ENCODE measurements at places on chromosomes 5 and 9.

DNA sequence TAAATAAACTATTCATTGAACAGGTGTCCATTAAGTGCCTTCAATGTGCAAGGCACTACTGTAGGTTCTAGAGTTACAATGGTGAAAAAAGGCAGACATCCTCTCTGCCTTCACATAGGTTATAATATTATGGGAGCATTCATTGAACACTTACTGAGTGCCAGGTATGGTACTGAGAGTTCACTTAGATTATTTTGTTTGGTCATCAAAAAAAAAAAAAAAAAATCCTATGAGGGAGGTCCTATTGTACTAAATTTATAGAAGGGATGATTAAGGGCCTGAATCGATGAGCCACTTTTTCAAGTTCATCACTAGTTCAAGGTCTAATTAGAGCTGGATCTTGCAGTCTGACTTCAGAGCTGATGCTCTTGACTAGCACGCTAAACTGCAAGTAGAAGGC is 22.8 kb upstream of the PANK3 start:
- DNase-seq, result no peak

DNA sequence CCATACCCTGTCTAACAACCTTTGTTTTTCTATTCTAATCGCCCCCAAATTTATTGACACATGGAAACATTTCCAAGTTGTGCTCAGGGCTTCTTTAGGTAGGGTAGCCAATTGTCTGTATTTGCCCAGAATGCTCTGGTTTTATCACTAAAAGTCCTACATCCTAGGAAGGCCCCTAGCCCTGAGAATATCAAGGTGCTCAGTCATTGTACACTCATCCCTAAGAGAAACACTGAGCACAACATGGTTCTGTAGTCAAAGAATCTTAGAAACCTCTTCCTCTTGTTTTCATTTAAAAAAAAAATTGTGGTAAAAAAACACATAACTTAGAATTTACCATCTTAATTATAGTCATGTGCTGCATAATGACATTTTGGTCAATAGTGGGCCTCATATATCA is 69.0 kb upstream of the BASP1 start:
- DNase-seq, result peak; percentile 56

GRCh38 chr5:32254881-32255539 is 57.7 kb downstream of the MTMR12 start:
- DNase-seq, result peak; percentile 29

DNA sequence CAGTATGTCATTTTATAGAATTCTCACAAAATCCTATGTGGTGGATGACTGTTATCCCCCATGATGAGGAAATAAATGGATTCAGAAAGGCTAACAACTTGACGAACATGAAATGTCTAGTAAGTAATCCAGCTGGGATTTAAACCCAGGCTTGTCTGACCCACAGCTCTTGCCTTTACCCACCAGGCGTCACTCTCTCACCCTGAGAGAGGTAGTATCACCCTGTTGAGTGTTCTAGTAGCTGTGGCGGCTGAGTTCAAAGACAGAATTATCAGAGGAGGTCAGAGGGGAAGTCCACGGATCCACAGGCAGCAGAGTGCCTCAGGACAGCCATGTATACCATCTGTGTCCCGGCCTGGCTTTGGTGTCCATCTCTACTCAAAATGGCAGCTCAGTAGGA is 113.8 kb downstream of the ZNF462 start:
- no peak for DNase-seq

DNA sequence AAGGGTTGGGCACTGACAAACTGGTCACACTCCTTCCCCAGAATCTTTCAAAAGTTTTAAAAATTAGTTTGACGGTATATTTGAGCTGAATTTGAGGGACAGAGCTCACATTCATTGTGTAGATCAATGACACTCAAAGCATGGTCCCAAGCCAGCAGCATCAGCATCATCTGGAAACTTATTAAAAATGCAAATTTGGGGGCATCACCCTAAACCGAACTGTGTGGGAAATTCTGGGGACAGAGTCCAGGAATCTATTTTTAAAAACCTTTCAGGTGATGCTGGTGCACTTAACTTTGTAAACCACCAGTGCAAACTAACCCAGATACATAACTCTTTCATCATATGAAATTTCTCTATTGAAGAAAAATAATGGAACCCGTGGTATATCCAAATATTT is 58.1 kb upstream of the MTAP start:
- DNase-seq, result no peak

DNA sequence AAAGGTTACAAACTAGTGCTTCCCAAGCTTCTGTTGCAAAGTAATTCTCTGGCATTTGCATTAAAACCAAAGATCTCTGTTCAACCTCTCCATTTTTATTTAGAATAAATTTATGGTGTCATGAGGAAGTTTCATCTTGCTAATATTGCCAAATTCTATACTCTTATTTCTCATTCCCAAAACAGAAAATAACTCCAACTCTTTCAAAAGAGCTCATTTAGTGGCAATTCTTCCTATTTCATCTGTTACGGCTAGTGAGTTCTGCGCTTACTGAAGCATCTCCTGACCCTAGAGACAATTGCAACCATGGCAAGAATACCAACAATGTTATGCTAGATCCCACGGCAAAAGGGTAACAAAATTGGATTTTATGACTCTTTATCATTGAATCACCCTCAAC is 97.0 kb downstream of the HINT1 start:
- no peak for DNase-seq

DNA sequence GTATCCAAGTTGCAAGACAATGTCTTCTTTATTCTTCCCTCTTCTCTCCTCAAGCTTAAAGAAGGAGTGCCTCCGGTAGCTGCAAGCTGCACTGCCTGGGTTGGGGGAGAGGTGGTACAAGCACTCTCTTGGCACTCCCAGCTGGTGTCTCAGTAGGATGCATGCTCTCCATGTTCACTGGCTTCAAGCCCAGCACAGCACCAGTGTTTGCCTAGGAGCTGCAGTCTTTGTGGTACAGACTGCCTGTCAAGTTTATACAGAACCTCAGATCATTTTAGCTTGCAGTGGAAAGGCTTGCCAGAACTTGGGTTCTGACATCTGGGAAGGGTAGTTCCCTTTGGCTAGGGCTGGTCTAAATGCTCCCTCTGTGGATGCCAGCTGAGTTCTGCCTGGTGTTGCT is 505.6 kb downstream of the MAN2A1 start:
- DNase-seq, result no peak

- no peak for DNase-seq
Observed at GRCh38 chr5:71862507-71863060, 143.5 kb downstream of the CARTPT start.

GRCh38 chr5:41243558-41243957 is 30.2 kb upstream of the C6 start:
- no peak for DNase-seq

GRCh38 chr5:135154197-135154596 is 120.2 kb upstream of the PITX1 start:
- DNase-seq, result peak; percentile 55

GRCh38 chr5:136132087-136132486 is 558 bp upstream of the SMAD5 start:
- no peak for DNase-seq

- DNase-seq, result no peak
Observed at GRCh38 chr9:80074439-80074838, 502.7 kb downstream of the TLE4 start.

DNA sequence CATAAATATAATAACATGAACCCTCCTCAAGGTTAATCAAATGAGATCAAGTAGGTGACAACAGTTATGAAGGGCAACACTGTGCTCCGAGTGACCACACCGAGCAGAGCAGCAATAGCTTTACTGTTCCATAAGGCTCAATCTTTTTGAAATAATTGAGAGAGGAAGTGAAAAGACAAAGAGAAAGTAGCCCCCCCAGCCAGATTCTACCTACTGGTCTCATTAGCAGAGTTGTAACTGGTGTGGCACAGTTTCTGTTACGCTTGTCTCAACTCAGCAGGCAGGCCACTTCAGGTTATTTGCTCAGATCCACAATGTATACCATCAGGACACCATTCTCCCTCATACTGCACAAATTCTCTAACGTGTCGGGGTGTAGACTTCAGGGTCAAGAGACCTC is 14.0 kb downstream of the PRUNE2 start:
- no peak for DNase-seq

GRCh38 chr5:80865551-80865950 is 94.6 kb upstream of the RASGRF2 start:
- DNase-seq, result peak; percentile 13

GRCh38 chr9:129627556-129628440 is 1.8 kb downstream of the NTMT1 start:
- no peak for DNase-seq

DNA sequence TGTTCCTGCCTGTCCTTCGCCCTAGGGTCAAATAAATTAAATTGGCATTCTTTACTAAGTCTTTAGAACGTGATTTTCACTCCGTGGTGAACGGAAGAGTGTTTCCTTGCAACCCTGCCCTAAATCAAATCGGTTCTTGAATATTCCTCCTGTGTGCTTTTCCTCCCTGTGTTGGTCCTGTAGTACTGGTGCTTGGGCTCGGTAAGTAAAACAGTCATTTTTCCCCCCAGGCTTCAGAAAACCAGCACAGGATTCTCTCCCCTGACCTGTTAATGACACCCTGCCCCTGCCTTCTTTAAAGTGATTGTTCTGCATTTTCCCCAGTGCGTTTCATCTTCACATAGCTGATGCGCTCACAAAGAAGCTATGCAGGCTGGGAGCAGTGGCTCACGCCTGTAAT is 96.0 kb downstream of the AK8 start:
- DNase-seq, result no peak

DNA sequence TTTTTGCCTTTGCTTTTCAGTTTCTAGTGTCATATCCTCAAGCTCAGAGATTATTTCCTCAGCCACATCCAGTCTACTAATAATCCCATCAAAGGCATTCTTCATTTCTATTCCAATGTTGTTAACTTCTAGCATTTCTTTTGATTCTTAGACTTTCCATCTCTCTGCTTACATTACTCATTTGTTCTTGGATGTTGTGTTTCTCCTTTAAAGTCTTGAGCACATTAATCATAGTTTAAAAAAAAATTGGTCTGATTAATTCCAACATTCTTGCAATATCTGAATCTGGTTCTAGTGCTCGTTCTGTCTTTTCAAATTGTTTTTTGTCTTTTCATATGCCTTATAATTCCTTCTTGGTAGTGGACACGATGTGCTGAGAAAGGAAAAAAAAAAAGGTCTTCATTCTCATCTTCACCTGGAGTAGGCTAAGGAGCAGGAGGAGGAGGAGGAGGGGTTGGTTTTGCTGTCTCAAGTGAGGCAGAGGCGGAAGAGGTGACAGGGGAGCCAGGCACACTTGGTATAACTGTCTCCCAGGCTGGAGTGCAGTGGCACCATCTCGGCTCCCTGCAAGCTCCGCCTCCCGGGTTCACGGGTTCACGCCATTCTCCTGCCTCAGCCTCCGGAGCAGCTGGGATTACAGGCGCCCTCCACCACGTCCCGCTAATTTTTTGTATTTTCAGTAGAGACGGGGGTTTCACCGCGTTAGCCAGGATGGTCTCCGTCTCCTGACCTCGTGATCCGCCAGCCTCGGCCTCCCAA is 16.3 kb downstream of the PRXL2C start:
- DNase-seq, result no peak

DNA sequence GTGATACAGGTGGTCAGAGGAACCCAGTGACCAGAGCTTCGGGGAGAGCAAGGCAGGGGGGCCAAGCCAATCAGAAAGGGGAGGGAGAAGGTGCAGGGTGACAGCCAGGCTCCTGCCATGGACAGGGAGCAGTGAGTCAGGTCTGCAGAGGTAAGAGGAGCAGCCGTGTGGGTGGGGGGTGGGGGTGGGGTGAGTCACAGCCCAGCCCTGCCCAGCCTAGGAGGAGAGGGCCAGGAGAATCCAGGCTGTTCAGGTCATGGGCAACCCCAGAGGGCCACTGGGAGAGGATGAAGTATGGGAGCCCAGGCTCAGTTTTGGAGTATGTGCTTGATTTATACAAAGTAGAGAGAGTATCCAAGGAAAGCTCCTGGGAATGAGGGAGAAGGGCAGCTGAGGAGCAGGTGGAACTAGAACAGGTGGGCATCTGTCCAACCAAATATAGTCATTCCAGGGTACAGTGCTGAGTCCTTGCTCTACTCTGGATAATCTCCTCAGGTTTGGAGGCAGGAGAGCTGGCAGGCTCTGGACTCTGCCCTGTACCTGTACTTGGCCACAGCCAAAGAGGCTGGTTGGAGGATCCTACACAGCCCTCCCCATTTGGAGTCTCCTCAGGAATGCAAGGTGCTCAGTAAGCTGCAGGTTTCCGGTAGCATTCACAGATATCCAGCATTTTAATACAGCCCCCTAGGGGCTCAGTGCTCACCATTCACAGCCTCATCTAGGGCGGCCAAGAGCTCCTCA is 1.6 kb downstream of the HBEGF start:
- peak; percentile 57 for DNase-seq

- no peak for DNase-seq
Observed at GRCh38 chr9:129865668-129866320, 30.5 kb downstream of the USP20 start.

DNA sequence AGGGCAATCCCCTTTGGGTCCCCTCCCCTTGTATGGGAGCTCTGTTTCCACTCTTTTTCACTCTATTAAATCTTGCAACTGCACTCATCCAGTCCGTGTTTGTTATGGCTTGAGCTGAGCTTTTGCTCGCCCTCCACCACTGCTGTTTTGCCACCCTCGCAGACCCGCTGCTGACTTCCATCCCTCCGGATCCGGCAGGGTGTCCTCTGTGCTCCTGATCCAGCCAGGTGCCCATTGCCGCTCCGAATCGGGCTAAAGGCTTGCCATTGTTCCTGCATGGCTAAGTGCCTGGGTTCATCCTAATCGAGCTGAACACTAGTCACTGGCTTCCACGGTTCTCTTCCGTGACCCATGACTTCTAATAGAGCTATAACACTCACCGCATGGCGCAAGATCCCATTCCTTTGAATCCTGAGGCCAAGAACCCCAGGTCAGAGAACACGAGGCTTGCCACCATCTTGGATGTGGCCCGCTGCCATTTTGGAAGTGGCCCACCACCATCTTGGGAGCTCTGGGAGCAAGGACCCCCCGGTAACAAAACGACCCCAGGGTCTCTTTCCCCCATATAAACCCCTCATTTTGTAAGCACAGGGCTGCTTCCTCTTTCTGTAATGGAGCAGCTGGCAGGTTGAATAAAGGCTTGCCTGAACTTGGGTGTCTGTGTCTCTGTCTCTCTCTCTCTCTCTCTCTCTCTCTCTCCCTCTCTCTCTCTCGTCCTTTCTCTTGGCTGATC is 1166.2 kb downstream of the TAF11L14 start:
- no peak for DNase-seq

- DNase-seq, result no peak
Observed at GRCh38 chr5:121853850-121854249, 2.2 kb downstream of the FTMT start.

DNA sequence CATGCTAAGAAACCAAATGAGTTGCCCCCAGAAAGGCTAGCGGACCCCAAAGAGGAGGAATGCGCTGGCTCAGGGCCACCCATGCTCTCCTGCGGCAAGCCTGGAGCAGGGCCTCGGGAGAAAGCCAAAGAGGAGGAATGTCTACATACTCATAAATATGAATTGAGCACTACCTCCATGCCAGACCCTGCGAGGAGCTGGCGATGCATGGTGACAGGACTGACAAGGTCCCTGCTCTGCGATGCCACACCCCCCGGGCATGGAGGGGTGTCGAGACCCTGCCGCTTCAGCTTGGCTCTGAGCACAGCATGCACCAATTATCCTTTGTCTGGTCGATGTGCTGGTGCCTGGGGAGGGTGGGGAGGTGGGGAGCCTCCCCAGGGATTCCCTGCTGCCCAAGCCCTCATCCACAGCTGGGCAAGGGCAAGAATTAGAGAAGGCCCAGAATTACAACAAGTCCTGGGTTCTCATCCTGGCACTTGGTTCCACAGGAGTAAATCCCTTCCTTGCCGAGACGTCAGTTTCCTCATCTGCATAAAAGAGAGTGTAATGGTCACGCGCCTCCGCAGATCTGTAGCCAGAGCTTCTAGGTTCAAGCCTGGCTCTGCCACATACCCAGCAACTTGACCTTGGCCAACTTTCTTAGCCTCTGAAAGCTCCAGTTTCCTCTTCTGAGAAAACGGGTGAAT is 74.4 kb downstream of the FAM114A2 start:
- DNase-seq, result no peak
